ENCODE measurements at places on chromosomes 16 and 17.
A peak's percentile ranks its signal among the peaks of the same experiment; 100 is the strongest.

- no peak for DNase-seq
Measured at GRCh38 chr16:81446907-81447268, 2.3 kb downstream of the CMIP start.

DNA sequence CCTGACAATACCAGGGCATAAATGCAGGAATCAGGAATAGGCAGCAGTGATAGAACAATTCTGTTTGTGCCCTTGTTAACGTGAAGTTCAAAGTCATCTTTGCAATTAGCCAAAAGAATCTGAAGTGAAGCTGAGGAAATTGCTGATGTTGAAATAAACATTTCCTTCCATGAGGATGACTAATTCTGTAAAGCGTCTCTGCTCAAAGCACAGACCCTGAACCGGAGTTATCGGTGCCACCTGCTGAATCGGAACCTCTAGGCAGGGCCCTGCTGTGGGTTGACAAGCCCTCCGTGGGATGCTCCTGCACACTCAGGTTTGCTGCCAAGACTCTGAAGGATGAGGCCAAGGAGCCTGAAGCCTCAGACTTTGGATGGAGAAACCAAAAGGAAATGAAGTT, 37.0 kb upstream of the CDH1 start:
- DNase-seq, result no peak

GRCh38 chr16:53792161-53792951, 88.4 kb downstream of the FTO start:
- DNase-seq, result no peak

DNA sequence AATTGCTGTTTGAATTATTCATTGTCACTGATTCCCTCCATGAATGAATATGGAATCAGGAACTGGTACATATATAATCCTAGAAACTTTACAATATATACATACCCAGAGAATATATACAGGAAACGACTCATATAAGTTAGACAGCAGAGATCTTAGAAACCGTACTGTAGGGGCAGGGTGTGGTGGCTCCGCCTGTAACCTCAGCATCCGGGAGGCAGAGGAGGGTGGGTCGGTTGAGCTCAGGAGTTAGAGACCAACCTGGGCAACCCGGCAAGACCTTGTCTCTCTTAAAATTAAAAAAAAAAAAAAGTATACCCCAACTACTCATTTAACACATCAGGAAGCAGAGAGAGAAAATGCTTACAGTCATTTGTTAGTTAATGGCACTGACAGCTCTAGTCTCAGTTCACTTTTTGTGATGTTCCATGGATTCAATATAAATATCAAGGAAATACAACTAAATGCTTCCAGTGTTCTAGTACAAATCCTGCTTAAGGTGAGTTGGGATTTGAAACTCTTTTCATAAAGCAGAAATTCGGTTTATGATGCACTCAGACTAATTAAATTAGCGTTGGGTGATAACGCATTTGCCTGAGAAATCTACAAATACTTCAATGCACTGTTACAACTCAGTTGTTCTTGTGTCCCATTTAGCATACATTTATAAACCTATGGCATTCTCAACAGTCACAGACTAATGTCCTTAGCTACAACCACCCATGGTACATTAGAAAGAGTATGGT, 5.6 kb downstream of the GLG1 start:
- DNase-seq, result peak; percentile 81

DNA sequence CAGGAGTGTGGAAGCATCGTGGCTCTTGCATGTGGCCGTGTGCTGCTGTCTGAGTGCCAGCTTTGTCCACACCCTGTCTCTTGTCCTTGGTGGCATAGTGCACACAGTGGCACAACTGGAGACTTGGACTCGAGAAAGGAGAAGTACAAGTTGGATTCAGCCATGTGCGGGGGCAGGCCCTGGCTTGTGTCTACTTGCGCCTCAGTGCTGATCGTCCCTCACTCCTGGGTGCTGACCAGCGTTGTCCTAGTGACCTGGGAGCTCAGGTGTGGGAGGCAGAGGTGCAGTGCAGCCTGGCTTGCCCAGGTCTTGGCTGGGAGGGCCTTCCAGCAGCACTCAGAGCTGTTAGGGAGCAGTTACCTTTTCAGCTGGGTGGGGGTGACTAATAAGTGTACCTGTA, 20.6 kb downstream of the MPRIP start:
- no peak for DNase-seq

- no peak for DNase-seq
Measured at GRCh38 chr17:77736199-77736585, 222.3 kb upstream of the TNRC6C start.

- no peak for DNase-seq
Measured at GRCh38 chr17:3847165-3847670, 1.2 kb upstream of the NCBP3 start.

- no peak for DNase-seq
Measured at GRCh38 chr17:80279895-80280294, 19.2 kb downstream of the RNF213 start.

DNA sequence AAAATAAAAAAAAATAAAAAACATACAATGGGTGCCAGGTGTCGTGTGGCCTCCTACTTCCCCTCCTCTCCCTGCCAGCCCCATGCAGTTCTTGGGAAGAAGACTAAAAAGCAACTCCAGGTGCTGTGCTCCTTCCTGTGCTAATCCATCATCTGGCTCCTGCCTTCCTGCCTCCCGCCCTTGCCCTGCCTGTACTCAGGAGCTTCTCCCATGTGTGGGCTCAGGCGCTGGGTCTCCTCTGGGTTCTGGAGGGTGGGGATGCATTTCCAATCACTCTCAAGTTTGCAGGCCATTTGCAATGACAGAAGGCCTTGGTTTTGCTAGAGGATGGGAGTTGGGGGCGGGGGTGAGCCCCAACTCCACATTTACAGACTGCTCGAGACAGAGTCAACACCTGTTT, 122.9 kb downstream of the SDK2 start:
- DNase-seq, result no peak

GRCh38 chr17:77311371-77311981, 170.7 kb downstream of the SEC14L1 start:
- DNase-seq, result no peak

GRCh38 chr17:17440010-17440843, 36.6 kb upstream of the MED9 start:
- DNase-seq, result peak; percentile 82

DNA sequence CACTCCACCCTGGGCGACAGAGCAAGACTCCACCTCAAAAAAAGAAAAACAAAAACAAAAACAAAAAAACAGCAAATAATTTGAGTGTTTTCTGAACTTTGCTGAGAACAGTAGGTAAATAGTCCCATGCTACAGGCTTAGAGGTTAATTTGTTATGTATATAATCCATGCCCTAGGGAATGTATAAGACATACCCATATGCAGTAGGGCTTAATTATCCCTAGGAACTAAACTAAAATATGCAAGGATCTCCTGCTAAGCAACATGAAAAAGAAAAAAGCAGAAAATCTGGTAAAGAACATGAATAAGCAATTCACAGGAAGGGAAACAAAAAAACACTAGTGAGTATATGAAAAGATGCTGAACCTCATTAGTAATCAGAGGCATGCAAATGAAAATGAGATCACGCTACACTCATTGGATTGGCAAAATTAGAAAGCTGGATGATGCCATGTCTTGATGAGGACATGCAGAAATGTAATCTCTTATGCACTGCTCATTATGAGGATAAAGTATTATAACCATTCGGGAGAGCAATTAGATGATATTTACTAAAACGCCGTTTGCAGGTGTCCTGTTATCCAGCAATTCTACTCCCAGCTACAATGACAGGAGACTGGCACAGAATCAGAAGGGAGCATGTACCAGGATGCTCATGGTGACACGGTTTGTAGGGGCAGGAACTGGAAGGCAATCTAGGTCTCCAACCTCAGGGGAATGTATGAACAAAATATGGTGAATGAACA, 5.6 kb downstream of the KCTD13 start:
- no peak for DNase-seq

- DNase-seq, result no peak
Measured at GRCh38 chr17:40500709-40501108, 714 bp downstream of the TNS4 start.

DNA sequence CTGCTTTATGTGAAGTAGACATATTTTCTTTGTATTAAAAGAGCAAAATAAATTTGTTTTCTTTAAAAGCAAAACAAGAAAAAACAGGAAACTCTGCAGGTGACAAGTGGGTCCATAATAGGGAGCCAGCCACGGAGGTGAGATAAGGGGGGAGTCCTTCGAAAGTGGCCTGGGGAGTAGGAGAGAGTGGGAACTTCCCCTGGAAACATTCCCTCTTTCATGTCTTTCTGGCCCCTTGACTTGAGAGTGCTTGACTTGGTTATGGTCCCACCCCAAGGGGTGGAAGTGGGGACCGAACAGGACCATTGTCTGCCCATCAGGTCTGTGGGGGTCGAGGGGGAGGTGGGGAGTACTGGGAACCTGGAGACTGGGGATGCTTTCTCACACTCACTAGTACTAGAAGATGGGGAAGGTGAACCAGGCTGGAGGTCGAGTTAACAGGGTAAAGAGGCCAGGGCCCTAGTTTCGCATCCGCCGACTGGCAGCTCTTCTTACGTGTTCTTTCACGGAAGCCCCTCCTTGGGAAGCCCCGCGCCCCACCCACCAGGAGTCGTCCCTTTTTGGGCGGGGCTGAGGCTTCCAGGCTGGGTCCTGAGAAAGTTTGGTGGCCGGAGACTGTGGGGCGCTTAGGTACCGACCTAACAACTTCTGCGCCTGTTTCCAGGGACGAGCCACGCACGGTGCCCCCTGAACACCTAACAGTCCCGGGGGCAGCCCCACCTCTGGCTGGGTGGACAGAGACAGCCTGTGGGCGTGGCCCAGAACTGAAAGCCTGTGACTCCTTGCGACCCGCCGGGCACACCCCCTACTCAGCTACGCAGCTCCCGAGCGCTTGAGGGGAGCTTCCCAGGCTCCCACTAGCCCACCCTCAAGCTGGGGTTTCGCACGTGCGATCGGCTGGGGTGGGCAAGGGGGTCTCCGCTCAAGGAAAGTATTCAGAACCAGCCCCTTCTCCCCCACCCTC, 790 bp downstream of the TRADD start:
- DNase-seq, result peak; percentile 93

DNA sequence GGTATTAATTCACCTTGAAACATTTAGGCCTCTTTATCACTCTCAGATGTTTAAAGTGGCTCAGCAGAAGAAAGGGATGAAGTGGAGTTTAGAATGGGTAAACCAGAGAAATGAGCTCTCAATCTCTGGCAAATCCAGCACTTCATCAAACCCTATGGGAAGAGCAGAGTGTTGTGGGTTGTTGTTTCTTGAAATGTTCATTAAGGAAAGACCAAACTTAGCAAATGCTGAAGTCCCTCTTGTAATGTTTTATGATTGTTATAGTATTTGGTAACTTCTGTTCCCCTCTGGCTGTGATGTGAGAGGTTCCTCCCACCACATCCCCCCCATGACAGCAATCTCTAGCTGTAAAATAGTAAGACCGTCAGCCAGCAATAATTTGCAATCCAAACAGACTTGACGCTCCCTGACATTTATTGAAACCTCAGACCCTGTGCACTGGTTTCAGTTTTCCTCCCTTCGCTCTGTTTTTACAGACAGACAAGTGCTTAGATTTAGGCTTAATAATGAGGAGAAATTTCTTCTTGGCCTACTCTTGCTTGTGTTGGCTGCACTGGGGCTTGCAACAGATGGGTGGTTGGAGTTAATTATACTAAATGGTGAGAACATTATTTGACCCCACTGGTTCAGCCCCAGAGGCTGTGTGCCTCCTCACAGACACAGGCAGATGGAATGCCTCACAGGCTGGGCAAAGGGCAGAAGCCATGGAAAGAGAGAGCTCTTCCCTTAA, 609.4 kb upstream of the SOX9 start:
- DNase-seq, result no peak

- DNase-seq, result no peak
Measured at GRCh38 chr16:27234603-27235002, 31.3 kb downstream of the KDM8 start.

DNA sequence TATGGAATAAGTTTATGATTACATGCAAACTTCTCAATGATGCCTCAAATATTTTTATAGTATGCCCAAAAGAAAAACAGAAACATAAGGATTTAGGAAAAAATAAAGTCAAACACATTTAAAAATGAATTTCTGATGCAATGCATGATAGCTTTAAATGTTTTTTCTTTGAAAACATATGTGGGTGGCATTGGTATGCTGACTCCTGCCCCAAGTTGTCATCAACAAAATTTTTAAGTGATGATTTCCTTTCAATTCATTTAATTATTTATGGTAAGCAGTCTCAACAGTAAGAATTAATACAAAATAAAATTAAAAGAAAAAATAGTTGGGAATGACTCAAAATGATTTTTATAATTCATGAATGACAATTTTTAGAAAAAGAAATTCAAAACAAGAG, 104.9 kb downstream of the CEP112 start:
- no peak for DNase-seq

GRCh38 chr16:76125871-76126270, 151.3 kb upstream of the CNTNAP4 start:
- DNase-seq, result no peak

DNA sequence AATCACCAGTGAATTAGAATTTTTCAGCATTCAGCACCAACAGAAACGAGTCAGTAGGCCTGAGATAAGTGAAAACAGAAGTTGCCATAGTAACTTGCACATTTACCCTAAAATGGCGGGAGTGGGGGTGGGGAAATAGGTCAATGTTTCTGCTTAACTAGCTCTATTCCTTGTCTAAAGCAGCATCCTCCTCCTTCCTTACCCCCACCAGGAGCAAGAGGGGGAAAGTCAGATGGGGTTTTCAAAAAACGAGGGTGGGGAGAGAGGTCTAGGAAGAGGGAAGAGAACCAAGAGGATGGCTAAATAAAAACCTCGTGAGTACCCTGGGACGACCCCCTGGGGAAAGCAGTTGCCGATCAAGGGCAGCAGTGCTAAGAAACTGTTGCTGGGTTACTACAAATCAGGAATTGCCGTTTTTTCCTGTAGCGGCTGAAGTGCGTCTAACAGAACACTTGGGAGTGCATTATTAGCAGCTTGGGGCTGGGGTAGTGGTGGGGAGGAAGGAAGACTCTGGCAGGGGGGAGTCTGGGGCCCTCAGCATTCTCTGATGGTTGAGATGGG, 34.4 kb upstream of the MNT start:
- no peak for DNase-seq

DNA sequence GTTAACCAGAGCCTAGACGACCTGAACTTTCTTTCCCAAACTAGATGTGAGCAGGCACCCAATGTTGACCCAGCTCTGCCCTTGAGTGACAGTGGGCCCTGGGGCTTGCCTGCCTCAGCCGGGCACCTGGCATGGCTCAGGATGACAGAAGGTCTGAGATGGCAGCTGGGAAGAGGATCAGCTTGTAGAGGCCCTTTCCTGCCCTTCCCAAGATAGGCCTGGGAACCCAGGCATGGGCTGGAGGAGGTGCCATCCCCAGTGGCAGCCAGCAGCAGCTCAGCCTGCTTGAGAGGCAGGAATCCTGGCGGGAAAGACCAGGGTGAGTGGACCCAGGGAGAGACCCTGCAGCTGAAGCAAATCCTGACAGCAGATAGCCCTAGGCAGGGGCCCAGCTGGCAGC, 59.1 kb downstream of the PIPOX start:
- no peak for DNase-seq

- no peak for DNase-seq
Measured at GRCh38 chr17:73257516-73257915, 4.2 kb downstream of the CPSF4L start.

- DNase-seq, result peak; percentile 11
Measured at GRCh38 chr17:2595716-2596115, 2.3 kb downstream of the PAFAH1B1 start.

GRCh38 chr17:78885956-78886355, 17.0 kb downstream of the CEP295NL start:
- DNase-seq, result no peak

GRCh38 chr17:77544347-77545110, 403.8 kb downstream of the SEC14L1 start:
- no peak for DNase-seq

Measured in GM12865 (cell line).